ENCODE measurements at places on chromosomes 2 and 18.

DNA sequence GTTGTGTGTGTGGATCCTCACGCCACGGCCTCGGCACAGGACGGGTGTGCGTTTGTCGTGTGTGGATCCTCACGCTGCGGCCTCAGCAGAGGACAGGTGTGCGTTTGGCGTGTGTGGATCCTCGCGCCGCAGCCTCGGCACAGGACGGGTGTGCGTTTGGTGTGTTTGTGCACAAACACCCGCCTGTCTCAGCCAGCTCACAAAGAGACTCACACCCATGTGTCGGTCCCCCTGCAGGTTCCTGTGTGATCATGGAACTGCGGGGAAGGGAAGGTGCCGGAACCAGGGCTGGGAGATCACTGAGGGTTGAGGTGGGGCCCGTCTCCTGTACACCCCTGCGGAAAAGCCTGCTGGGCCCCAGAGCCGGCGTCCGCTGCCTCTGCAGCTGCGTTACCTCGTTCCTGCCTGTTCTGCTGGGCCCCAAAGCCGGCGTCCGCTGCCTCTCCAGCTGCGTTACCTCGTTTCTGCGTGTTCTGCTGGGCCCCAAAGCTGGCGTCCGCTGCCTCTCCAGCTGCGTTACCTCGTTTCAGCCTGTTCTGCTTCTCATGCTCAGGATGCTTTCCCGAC is 53.6 kb downstream of the CTDP1 start:
- DNase-seq, result no peak

GRCh38 chr18:68783506-68783905 is 14.4 kb upstream of the CCDC102B start:
- no peak for DNase-seq

DNA sequence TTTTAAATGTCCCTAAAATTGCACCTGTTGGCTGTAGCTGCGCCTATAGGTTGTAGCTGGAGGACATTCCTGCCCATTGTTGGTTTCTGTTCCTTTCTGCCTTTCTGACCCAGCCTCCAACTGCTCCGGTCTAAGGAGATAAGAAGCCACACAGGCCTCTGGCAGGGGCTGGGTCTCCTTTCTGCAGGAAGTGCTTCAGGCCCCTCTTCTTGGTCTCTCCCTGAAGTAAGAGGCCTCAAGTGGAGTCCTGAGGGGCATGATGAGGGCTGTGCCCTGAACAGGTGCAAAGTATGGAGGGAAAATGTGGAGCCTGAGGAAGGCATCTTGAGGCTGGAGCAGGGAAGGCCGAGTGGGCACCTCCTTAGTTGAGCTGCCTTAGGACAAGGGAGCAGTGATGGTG is 10.4 kb upstream of the SFTPB start:
- DNase-seq, result no peak

GRCh38 chr2:6676776-6677175 is 188.9 kb downstream of the CMPK2 start:
- no peak for DNase-seq
